Ammon's horn (tissue), 1 donor: ENCODE measurements at places on chromosomes 5 and 9.

- DNase-seq: no peak
Observed at GRCh38 chr5:128490761-128491160, 47.3 kb downstream of the FBN2 start.

DNA sequence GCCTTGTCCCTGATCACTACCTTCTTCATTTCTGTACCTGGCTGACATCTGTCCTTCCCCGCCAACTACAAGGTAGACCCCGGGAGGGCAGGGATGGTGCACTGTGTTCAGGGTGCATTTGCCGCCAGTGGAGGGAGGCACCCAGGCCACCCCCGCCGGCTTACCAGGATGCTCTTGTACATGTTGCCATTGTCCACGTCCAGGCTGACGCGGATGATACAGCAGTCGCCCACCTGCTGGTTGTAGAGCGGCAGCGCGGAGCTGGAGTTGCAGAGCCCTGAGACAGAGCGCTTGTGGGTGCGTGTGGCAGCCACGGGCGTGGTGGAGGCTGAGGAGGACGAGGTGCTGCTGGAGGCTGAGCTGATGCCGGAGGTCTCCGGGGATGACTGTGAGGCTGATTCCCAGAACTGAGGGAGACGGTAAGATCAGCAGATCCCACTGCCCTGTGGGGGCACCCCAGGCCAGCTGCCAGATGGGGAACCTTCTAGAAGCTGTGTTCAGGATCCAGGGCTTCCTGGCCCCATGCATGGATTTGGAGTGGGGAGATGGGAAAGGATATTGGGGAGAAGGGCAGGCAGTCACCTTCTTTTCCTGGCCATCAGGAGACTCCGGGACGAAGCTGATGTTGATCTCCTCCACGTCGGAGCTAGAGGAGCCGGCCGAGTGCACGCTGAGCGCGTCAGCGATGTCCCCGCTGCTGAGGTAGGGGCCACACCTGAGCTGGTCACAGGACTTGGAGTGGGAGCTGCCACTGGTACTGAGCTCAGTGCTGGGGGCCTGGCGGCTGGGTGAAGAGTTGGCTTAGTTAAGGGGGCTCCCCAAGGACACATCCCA, 19.5 kb downstream of the RALGDS start:
- DNase-seq: no peak

- DNase-seq: no peak
Observed at GRCh38 chr9:136551401-136552116, 5.7 kb upstream of the NOTCH1 start.

GRCh38 chr5:88708682-88709398, 174.1 kb downstream of the MEF2C start:
- DNase-seq: no peak

- no peak for DNase-seq
Observed at GRCh38 chr9:40884072-40884901, 244.2 kb downstream of the FOXD4L6 start.

- no peak for DNase-seq
Observed at GRCh38 chr5:150625831-150626746, 14.4 kb upstream of the SYNPO start.

DNA sequence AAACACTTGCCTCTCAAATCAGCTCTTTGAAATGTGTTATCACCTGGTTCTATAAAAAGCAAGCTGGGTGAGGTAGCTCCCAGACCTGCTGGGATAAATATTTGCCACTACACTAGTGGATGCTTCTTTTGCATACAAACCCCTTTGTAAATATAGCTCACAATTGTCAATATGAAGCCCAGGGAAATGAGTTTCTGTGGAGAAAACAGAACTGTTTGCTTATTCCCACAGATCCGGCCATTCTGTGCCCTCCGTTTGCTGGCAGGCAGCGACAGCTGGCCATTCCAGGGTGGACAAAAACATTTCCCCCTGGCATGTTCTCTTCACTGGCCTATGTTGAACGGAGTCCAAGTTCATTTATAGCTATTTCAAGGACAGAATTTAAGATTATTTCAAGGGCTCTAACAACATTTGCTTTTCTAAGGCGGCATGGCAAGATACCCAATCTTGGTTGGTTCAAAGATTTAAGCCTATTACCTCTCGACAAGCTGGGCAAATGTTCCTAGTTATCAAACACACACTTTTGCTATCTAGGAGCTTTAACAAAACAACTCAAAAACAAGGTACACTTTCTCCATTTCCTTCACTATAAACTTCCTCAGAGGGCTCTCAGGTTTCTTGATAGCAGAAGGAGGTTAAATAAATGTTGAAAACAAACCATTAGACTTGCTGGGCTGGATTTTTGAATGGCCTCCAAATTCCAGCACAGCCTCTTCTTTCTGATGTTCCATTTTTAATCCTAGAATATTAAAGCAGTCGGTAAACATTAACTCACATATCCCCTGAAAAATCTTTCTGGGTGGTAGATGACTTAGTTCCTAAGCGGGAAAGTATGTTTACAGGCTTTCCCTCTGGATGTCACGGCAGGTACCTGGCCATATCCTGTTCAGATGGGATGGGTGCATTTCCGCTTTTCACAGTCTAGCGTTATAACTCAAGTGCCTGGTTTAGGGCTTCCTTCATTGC, 332.3 kb downstream of the PLK2 start:
- DNase-seq: no peak
